ENCODE measurements at places on chromosomes 4 and X.
A peak's percentile ranks its signal among the peaks of the same experiment; 100 is the strongest.

DNA sequence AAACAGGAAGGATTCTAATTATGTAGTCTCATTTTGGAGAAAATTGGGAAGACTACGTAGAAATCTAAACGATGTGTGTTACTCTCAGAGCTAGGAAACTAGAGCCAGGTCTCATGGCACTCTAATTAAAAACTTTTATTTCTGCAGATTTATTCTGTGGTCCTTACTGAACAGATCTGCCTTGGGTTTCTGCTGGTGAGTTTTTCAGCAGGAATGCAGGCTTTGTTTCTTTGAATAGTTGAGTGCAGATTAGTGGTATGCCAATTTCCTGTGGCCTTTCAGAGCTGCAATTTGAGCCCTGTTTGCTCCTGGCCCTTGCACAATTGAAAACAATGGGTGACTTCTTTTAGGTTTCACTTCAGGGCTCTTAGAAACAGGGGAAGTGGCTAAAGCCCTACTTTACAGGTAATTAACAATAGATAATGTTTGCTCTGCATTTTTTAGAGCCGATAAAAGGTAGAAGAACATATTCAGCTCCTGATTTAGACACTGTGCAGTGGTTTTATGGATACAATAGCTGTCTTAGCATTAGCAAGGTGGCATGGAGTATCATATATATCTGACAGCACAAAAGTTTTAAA, 21.8 kb downstream of the SPRY1 start:
- peak; percentile 90 for DNase-seq

DNA sequence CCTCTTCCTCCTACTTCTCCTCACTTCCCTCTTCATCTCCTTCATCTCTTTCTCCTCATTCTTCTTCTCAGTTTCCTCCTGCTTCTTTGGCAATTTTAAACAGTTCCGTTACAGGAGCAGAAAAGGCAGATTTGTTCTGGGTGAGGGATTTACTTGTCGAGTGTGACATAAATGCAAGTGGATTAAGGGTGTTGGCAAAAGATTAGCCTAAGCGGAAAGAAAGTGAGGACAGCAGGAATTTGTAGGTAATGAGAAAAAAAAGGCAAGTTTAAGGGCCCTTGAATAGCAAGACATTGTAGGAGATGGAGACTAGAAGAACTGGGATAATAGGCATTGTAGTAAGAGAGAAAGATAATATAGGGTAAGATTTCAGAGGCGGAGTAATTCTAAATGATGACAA, 841.6 kb downstream of the RAPGEF2 start:
- no peak for DNase-seq

GRCh38 chr4:7727749-7728148, 211.9 kb downstream of the AFAP1 start:
- DNase-seq = no peak

DNA sequence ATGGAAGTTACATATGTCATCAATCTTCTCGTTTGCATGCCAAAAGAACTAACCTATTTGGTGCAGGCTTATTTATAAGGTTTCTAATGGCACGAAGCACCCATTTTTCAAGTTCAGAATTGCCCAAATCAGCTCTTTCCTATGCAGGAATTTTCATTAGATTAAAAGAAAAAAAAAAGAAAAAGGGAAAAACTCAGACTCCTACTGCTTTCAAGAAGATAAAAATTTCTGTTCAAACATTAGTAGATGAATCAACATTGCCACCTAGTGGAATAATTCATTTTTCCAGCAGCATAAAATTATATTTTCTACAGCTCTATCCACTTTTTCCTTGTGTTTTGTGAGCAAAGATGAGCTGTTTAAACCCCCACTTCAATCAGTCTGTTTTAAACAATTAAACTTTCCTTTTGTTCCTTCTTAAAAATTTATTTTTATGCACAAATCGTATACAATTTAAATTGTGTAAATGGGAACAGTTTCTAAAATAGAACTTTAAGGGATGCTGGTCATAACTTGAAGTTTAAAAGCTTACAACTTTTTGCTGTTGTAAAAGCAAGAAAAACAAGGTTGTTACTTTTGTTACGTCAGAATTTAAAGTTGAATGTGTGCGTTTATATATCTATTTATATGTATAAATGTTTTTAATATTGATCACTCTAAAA, 309.9 kb downstream of the ARAP2 start:
- peak; percentile 25 for DNase-seq

DNA sequence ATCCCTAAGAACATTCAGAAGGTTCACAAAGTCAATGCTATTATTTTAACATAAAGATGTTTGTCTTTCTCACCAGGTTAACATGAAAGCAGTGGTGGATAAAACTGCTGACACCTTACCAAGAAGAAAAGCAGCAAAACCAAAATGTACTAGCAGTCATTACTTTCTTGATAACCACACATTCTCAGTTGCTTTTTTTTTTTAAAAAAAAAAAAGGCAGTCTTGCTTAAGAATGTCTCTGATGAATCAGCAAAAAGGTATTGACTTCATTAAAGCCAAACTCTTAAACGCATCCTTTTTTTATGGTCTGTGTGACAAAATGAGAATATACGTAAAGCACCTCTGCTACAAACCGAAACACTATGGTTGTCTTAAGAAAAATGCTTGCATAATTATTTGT, 31.9 kb downstream of the CDKL2 start:
- DNase-seq = no peak

DNA sequence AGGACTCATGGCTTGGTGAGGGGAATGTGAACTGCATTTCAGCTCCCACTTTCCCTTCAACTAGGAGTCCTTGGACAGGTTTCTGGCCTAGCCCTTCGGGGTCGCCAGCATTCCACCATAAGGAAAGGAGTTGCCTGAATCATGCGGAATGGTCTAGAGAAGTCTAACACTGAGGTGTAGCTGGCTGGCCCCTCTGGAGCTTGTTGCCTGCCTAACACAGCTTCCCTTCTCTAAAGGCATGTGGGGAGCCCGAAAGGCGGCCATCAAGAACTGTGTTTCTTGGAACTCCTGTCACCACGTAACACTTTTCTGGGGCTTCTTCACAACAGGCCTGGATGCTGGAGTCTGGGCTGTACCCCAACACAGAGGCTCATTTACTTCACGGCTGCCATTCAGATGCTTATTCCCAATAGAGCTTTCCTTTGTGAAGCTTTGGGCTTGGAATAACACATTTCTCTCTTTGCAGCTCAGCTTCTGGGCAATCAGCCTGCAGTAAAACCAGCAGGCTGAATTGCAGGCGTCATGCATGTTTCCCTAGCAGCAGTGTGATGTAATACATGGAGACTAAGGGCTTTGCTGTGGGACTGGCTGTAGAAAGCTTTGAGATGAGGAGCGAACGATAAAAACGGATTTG, 5.4 kb downstream of the GABRQ start:
- peak; percentile 0 for DNase-seq

DNA sequence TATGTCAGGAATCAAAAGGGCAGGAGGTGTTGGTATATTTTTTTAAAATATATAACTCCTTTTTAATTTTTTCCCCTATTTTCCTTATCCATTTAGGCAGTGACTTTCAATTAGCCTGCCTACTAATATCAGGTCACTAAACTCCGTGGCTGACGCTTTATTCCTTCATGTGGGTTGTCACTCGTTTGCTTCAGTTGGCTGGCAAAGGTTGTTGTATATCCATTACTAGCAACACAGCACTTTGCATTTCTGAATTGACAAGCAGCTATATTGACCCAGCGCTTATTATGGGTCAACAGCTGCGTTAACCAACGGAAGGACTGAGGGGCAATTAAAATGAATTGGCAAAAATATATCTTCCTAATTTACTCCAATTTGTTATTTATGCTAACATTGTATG, 87.7 kb downstream of the ARX start:
- no peak for DNase-seq

GRCh38 chrX:3293251-3293650, 53.2 kb downstream of the MXRA5 start:
- no peak for DNase-seq

DNA sequence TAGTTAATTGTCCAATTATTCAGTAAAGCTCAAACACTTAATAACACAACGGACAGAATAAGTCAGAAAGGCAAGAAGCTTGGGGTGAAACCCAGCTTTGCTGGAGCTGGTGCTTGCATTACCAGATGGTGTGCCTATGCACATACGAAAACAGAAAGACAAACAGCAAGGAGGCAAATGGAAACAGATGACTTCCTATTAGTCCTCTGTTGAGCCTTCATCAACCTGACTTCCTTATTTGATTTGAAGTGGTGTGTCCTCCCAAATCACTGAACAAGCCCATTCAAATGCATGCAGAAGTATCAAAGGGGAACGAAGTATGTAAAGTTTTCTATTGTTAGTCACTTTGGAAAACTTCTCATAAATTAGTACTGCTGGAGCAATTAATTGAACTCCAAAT, 166.2 kb downstream of the ATP10D start:
- no peak for DNase-seq

GRCh38 chr4:142703694-142704309, 142.3 kb downstream of the INPP4B start:
- no peak for DNase-seq

- DNase-seq = no peak
These were observed 5.0 kb upstream of the DDX60L start for GRCh38 chr4:168485156-168485910.

- DNase-seq = no peak
These were observed 4.5 kb downstream of the SMIM9 start for GRCh38 chrX:154829926-154830442.

DNA sequence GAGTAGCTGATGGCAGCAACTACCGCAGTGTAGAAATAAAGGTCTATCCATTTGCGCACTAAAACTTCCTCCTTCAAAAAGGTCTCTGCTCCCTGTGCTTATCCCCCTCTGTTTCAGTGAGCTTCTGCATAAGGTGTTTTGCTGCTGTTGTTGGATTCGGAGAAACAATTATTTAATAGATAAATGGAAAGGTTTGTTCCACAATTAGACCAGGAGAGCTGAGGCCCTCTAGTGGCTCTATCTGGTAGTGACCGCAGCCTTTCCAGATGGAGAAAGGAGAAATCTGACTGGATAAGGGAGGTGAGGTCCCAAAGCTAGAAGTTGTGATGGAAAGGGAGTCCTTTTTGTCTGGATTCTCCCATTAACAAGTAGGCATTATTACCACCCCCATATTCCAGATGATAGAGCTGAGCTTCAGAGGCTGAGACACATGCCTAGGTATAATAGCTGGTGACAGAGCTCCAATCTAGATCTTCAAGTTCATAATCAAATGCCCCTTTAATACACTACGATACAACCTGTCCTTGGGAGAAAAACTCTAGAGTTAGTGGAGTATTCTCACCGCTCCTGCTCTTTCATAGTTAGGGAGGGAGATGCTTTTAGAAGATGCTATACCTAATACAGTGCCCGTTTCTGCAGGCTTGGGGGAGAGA, 5.1 kb upstream of the GABRQ start:
- peak; percentile 20 for DNase-seq

GRCh38 chrX:42422961-42423360, 355.0 kb downstream of the PPP1R2C start:
- DNase-seq = no peak

DNA sequence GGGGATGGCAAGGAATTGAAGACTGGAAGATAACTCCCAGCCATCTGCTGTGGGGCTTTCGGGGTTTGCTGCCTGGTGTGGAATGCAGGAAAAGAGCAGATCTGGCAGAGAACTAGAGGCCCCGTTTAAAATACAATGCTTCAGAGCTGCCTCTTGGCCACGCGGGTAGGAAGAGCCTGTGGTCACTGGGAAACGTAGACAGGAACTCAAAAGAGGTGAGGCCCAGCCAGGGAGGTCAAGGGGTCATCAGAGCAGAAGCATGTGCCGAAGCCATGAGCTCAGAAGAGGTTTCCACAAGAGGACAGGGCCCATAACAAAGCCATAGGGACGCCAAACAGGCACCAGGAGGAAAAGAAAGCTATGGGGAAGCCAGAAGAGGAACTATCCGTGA, 14.5 kb upstream of the STS start:
- no peak for DNase-seq

- DNase-seq = no peak
These were observed 23.8 kb upstream of the NSG1 start for GRCh38 chr4:4362991-4363697.

GRCh38 chr4:149723065-149723464, 92.6 kb downstream of the IQCM start:
- DNase-seq = no peak

DNA sequence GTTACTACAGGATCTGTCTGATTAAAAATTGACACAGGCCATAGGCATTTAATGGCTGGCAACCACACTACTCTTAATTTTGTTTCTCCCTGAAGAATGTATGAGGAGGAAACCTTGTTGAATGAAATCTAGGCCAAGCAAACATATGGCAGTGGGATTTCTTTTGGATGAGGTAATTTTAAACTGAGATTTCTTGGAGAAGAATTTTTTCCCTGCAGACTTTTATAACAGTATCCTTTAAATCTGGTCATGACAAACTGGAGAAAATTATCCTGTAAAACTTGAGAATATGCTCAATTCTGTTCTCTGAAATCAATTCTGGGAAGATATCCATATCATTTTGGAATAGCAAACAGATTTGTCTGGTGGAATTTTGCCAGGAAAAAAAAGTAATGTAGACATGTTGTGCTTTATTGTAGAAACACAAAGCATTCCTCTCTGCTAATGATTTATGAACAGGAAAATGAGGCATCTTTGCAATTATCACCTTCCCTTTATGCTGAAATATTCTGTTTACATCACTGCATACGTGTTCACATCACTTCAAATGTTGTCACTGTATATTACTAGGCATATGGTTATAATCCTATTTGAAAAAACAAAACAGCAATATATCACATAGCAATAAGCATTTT, 108.3 kb upstream of the ARSJ start:
- peak; percentile 66 for DNase-seq

- DNase-seq = no peak
These were observed 70.5 kb downstream of the CPE start for GRCh38 chr4:165449333-165449732.

- DNase-seq = peak; percentile 58
These were observed 103.6 kb downstream of the UCHL1 start for GRCh38 chr4:41360214-41360920.

GRCh38 chr4:47913861-47914219, 543 bp downstream of the NFXL1 start:
- DNase-seq = peak; percentile 44

DNA sequence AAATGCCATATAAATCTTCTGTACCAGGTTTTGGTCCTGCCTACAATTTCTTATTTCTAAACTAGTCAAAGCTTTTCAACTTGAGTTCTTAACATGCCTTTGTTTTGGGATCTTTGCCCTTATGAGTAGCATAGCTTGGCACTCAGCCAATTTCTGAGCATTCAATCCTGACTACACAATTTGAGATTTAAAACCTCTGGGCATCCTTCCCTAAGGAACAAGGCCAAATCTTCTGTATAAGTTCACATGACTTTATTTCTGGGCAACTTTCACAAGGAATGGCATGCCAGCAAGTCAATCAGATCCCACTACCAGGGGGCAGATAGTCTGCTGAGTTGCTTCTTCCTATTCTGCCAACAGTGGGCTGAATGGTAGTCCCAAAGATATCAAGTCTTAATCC, 254.2 kb downstream of the ADAMTS3 start:
- DNase-seq = peak; percentile 19

DNA sequence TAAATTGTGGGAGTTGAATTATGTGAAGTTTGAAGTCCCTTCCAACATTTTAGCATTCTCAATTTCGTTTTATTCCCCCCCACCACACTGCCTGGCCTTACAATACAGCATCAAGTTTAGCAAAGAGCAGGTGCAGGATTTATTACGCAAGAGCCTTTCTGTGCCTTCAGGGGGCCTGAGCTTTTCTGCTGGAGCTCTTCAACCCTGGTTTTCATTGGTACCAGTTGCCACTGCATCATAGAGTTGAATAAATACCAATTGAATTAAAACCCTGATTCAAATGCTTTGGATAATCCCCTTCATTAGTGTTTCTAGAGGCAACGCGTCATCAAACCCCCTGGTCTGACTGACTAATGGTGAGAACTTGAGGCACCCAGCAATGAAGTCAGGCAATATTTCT, 43.6 kb upstream of the KIT start:
- no peak for DNase-seq
